T-helper 9 cell (primary cell): ENCODE measurements at places on chromosomes 5 and 9.

- no peak for DNase-seq
Measured at GRCh38 chr5:153655201-153655510, 164.7 kb downstream of the GRIA1 start.

DNA sequence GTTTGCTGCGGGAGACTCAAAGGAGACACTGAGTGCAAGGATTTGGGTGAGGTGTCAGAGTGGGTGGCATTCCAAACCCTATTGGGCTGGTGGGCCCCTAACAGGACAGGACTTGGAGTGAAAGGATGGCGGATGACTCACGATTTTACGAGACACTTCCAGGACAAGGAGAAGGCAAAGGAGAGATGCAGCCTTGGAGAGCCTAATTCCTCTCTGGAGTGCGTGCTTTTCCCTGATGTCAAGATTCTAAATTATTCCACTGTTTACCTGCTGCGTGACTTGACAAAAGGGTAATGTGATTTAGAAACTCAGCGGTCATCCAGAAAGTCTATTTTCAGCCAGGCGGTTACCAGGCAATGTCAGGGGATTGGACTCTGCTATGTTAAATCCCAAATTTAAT lies 41.6 kb upstream of the CD180 start:
- DNase-seq: no peak

DNA sequence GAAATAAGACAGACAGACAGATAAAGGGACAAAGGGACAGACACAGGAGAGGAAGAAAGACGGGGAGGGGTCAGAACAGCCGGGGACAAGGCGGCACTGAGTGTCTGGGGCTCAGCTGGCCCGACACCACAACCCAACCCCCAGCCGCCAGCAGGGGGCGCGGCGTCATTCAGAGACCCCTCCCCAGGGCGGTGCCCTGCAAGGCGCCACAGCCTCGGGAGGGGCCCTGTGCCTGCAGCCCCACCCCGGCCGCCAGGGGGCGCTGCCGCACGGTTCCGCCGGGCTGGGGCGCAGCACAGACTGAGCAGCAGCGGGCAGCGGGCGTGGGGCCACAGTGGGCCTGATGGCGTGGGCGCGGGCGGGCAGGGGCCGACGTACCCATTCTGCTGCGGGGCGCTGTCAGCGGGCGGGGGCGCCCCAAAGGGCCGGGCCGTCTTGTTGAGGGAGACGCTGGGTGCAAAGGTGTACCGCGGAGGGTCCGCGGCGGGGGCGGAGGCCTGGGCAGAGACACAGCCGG lies 5.9 kb downstream of the PDLIM7 start:
- no peak for DNase-seq

DNA sequence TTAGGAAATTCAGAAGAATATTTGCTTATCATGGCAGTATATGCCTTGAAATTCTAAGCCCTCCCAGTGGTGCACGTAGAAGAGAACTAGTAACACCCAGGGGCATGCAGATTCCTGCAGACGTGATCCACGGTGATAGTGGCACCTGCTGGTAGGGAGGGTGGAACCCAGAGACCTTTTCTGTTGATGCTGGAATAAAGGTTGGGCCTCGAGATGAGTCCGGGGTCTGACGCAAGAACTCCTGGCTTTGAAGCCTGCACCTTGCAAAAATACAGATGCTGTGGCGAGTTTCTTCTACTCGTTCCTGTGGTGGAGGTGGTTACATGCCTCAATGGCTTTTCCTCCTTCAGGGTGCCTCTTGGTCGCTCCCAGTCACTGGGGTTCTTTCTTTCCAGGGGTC lies 39.5 kb upstream of the PHF2 start:
- DNase-seq: no peak

DNA sequence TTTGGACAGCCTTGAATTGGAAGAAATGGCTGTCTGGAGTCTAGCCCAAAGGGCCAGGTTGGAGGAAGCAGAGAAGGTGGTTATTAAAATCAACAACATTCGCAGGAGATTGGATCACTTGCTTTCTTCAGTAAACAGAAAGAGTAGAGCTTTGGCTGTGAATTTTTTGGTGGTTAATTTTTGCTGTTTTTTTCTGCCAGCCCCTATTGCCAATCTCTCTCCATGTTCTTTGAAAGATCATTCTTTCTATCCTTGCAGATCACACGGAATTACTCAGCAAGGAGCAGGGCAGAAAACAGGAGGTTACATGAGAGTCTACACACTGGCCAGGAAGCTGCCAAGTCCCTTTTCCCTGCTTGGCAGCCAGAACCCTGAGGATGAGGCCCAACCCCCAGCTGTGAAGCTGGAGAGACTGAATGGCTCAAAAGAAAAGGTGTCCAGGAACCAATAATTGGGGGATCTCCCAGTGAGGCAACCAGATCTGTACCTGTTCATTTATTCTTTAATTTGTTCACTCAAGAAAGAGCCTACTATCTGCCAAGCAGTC lies 13.0 kb downstream of the GLRX start:
- no peak for DNase-seq

DNA sequence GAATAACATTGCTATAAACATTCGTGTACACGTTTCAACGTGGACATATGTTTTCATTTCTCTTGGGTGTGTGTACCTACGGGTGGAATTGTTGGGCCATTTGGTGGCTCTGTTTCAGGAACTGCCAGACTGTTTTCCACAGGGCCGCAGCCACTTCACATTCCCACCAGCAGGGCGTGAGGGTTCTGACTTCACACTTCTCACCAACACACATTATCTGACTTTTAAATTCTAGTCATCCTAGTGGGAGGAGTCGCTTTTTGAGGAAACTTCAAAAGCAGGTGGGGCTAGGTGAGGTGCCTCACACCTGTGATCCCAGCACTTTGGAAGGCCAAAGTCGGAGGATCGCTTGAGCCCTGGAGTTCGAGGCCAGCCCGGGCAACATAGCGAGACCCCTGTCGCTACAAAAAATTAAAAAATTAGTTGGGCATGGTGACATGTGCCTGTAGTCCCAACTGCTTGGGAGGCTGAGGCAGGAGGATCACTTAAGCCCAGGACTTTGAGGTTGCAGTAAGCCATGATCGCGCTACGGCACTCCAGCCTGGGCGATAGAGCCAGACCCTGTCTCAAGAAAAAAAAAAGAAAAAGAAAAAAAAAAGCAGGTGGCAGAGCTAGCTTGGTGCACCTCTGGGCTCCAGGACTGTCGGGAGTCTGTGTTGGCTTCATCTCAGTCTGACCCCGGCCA lies 28.5 kb downstream of the TSPAN17 start:
- DNase-seq: no peak

DNA sequence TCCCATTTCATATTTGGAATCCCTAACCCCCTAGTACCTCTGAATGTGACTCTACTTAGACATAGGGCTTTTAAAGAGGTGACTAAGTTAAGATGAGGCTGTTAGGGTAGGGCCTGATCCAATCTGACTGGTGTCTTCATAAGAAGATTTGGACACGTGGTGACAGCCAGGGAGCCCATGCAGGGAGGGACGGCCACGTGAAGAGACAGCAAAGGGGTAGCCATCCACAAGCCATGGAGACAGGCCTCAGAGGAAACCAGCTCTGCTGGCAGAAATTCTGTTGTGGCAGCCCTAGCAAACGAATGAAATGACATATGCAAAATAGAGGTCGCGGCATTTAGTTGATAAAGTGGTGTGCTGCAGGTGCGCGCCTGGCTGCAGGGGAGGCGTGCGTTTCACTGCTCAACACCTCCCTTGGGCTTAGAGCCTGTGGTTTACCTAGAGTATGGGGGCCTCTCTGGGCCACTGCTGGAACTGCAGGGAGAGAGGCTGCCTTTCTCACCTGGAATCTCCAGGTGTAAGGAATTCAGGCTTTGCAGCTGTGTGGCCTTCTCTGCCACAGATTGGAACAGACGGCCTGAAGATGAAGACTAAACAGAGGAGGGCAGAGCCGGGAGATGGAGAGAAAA lies 7.1 kb upstream of the AFAP1L1 start:
- DNase-seq: peak; percentile 52

DNA sequence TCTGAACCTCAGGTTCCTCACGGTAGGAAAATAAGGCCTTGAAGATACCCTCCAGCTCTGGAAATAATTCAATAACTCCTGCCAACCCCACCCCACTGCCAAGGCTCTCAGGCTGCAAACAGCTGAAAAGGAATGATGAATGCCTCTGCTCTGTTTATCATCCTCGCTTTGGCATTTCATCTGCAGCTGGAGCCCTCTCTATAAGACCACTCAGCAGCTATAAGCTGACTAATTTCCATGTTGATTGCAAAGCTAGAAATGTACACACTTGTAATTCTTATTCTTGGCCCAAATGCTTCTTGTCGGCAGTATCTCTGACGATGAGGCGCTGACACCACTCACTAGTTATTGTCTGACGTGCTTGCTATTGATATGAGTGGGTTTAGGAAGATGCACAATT lies 408.4 kb upstream of the NMUR2 start:
- no peak for DNase-seq

DNA sequence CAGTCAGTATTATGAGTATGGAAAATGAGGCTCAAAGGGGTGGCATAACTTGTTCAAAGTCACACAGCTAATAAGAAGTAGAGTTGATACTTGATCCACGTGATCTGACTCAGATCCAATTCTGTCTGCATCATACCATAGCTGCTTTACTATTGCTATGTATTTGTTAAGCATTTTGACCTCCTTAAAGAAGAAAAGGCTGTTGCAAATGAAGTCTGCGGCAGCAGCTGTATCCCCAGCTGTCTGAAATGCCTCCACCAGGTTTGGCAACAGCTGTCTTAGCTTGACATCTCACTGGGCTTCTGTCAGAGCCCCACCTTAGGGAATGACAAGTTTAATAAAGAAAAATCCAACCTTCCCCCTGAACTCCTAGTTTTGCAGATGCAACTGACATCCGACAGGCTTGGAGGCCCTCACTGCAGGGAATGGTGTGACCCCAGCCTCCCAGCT lies 75.6 kb upstream of the SLC44A1 start:
- DNase-seq: no peak

- no peak for DNase-seq
Measured at GRCh38 chr9:88818495-88819201, 172.6 kb upstream of the S1PR3 start.

DNA sequence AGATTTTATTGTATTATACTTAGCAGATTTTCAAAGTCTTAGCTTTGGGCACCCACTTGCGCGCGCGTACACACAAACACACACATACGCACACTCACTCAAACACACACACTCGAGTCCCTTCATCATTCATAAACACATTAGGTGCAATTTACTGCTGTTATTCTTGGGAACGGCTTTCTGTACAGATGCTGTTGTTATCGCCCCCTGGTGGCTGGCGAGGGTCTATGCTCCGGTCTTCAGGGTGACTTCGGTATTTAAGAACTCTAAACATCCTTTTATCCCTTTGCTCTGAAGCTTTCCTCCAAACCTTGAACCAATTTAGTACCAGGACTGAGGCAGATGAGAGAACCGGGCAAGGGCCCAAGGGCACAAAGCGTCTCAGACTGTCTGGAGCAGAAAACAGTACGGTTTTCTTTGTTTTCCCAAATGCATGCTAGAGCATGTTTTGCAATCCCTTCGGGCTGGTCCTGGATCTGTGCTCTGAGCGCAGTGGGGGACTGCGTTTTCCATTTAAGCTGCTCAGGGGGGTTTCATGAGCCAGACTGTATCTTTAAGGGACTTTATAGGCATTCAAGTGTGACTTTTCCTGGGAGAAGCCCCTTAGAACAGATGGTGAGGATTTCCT lies 1.7 kb upstream of the SLIT3 start:
- peak; percentile 30 for DNase-seq

DNA sequence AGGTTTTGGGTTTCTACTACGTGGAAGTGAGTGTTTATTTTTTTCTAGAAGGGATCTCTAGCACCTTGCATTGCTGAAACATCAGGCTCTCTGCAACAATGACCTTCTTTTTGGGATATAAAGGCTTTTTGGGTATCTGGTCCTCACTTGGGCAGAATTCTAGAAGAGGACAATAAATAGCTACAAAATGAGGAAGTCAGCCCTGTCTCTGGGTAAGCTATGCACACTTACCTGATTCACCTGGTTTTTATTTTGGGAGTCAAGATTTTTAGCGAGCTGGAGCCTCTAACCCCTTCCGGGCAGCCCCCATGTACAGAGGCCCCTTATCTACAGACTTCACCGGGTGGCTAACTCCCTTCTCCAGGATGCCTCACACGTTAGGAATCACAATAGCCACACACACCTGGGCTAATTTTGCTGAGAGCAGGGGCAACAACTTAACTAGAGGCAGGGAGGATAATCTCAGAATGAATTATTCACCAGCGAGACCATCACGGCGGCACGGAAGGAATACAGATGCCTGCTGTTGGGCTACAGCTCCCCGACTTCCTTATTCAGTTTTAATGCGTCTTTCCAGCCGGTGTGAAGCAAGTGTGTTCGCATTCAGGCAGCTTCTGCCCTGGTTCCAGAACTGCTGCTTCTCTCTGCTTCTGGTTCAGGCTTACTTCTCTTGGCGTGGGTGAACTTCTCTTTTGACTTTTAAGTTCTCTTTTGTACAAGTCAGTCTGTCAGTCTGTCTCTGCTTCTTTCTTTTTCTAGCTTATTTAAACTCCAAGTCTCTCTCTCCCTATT lies 341.0 kb upstream of the PANK3 start:
- DNase-seq: no peak

DNA sequence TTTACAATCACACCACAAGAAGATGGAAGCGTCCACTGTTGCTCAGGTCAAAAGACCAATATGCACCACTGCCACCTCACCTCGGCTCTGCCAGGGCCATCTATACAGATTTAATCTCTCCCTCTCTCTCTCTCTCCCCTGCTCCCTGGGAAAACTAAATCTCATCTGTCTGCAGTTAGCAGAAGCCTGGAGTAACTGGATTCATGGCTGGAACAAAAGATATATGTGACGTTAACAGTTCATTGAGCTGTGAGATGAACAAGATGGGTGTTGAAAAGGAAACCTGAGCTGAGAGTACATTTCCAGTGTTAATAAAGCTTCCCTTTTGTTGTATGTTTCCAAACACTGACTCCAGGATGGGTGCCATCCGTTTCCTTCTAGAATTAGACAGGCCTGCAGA lies 369.7 kb downstream of the CDK5RAP2 start:
- DNase-seq: no peak

DNA sequence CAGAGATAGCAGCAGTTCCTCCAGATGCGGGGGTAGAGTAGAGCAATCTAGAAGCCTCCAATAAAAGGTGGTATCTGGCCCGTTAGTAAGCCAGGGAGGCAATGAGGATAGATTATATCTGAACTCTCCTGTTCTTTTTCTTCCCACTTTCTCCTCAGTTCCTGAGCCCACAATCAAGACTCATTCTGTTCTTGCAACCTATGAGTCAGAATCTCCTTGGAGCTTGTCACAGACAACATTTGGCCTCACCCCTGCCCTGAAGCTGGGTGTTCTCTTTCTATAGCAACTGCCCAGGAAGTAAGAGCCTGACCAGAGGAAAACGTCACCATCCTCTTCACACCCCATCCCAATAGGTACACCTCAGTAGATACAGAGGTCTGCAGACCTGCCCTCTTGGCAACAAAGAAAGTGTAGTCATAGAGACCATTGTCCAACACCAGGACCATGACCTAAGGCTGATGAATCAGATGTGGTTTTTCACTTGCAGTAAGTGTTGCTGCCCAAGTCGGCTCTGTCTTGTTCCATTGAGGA lies 76.3 kb upstream of the PCA3 start:
- no peak for DNase-seq
